ENCODE measurements at places on chromosomes 6 and 20. TPM values are rescaled to one million over a fixed set of nuclear protein-coding genes. Genes with fewer than 3 reads are reported as not detected.

- no peak for DNase-seq
Measured at GRCh38 chr20:23156170-23156841, 70.2 kb upstream of the CD93 start.

GABRR1 gene
- polyA plus RNA-seq, result not detected

GRCh38 chr6:26175428-26176181, 88.4 kb downstream of the HFE start:
- DNase-seq, result peak; percentile 78

DNA sequence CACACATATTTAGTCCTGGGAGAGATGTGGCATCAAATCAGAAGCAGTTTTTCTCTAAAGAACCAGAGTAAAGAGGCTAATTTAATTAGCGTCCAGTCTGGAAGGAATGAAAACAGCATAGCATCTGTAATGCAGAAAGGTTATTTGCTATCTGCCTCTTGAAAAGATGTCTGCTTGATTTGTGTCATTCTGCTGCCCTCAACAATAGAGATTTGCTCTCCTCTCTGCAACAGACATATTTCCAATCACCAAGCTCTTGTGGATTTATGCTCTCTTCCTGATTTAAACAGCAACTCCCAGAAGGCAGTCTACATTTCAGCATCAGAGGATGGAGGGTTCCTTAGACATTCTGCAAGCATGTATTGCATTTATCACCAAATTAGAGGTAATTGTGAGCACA, 53.5 kb upstream of the AKAP12 start:
- DNase-seq, result no peak

- DNase-seq, result peak; percentile 74
Measured at GRCh38 chr6:15088904-15089568, 156.8 kb upstream of the JARID2 start.

ZBTB9 gene
- polyA plus RNA-seq, result 6.4 TPM

DNA sequence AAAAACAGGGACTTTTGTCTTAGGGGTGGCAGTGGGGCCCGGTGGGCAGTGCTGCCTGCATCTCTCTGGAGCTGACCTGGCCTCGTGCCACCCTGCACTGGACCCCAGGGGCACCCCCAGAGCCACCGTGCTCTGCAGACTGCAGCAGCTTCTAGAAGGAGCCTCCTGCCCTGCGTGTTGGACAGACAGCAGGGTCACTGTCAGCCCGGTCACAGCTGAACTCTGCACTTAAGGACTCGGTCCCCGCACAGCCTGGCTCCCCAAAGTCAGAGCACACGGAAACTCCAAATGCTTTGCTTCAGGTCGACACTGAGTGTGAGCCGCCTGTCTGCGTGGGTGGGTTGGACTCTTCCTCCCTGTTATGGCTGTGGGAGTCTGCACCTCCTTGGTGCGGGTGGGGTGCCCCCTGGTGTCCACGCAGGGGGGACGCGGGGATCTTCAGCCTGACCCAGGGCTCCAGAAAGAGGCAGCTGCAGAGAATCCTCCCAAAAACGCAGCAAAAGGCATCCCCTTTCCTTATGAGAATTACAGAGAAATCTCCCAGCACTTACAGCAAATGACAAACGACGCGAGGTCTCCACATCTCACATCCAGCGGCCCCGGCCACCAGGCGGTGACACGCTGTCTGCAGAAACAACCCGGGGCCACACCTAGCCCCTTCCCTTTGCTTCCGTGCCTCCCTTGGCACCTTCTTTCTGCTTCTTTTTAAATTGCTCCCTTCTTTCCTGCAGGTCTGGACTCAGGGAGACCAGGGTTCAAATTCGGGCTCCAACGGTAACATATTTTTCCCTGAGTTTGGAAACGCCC, 36.3 kb upstream of the DACT2 start:
- no peak for DNase-seq

GRCh38 chr20:1588533-1589460, 31.0 kb downstream of the SIRPB1 start:
- DNase-seq, result no peak

DNA sequence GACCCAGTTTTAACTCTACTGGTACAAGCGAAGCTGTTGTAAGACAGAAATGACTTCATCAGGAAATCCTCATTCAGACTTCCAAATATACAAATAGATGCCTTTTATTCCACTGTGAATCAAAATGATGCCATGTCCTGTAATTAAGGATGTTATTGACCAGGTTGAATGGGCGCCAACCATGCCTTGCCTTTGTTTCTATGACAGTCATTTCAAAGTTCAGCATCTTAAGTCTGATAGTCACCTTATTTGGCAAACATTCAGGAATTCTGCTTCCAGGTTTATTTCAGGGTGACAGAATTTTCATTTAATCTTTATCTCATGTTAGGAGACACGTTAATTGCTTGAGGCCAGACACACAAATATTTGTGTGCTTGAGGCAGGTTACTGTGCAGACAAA, 592.8 kb upstream of the JAG1 start:
- no peak for DNase-seq

GRCh38 chr6:136113736-136114173, 136.4 kb downstream of the MTFR2 start:
- peak; percentile 60 for DNase-seq

DNA sequence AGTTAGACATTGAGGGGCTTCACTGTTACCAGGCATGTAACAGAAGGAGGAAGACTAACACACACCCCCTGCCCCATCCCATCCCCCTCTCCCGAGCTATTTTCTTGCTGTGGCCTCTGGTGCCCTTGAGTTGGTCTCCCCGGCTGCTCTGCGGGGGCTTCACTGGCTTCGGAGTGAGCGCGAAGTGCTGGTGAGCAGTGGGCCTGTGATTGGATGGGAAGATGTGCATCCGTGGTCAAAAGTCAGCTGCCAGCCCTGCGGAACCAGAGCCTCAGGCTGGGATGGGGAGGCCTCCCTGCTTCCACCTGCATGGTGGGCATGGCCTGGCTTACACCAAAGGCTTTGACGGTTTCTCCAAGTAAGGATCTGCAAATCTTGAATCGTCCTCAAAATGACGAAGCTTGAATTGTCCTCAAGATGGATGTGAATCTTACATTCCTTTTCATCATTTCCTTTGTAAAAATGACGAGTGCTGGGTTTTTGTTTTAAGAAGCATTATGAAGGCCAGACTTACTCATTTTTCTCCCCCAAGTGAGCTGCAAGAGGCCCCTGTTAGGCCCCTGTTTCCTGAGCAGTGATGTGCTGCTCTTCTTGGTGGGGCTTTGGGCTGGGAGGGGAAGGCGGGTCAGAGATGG, 23.7 kb downstream of the SPATA2 start:
- peak; percentile 59 for DNase-seq

DNA sequence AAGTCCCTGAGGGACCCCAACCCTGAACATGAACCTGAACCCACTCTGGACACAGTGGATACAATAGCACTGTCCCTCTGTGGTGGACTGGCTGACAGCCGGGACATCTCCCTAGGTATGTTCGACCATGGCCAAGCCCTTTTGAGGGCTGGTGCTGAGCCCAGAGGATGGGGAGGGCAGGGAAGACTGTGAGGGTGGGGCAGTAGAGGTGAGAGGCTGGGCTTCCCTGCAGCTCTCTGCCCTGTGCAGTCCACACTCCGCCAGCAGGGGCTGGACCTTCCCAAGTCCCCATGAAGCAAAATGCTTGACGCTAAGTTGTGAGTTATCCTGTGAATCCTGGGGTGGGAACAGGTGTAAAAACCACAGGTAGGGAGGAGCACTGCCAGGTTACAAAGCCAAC, 11.5 kb downstream of the LPIN3 start:
- DNase-seq, result no peak

DNA sequence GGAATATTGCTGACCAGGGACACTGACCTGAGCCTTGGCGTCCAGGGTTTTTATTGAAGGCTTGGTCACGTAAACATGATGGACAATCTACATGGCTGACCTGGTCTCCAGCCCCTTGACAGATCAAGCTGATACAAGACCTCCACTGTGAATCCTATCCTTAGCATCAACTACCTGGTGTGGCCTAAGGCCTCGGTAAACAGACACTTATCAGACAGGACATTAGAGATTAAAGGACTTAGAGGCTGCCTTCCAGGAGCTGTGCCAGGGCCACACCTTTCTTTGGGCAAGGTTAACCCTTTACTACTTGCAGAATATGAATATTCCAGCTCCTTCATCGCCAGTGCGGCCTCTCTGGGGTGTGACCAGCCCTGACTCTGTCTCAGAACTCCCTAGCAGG, 104.9 kb upstream of the FOXA2 start:
- no peak for DNase-seq

POPDC3 gene
- not detected for polyA plus RNA-seq

TTLL9 gene
- 0.82 TPM for polyA plus RNA-seq

GRCh38 chr6:88517737-88518136, 351.6 kb upstream of the CNR1 start:
- DNase-seq, result no peak

MARCKS gene
- 14.0 TPM for polyA plus RNA-seq

DNA sequence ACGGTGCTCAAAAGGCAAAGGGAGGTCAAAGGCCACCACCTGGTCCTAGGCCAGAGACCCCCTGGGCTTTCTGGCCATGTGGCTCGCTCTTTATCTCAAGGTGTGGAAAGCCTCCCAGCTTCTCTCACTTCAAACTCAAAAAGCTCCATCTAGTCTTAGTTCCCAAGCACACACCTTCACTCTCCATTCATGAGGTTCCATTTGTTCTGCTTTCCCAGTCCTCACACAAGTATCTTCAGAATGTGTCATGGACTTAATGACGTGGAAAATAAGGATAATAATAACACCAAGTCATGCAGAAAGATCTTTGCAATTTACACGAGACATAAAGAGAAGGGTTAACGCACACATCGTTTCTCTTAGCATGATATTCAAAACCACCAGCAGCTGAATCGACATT, 219.3 kb downstream of the GMDS start:
- DNase-seq, result no peak

GRCh38 chr20:58519940-58520712, 4.9 kb upstream of the APCDD1L start:
- DNase-seq, result no peak

- no peak for DNase-seq
Measured at GRCh38 chr20:35341366-35342028, 49.3 kb upstream of the FAM83C start.

- DNase-seq, result no peak
Measured at GRCh38 chr6:101226677-101227135, 166.8 kb upstream of the GRIK2 start.

Measured in kidney (tissue), 22 donors.